WTC11 (cell line): ENCODE measurements at places on chromosomes 7 and 10. TPM values are rescaled to one million over a fixed set of nuclear protein-coding genes. Genes with fewer than 3 reads are reported as not detected.

The ANKRD30A gene
- total RNA-seq: not detected in 3 replicates

The FAM53B gene
- 18.7 to 21.3 TPM (median 19.9 TPM) in 3 replicates for total RNA-seq

The UTF1 gene
- total RNA-seq: 140 to 196 TPM (median 143 TPM) in 3 replicates

The TMEM270 gene
- 0.28 TPM in 1 of 3 replicates, not detected in the others for total RNA-seq

The NPTX2 gene
- 10.9 to 17.0 TPM (median 15.9 TPM) in 3 replicates for total RNA-seq

DNA sequence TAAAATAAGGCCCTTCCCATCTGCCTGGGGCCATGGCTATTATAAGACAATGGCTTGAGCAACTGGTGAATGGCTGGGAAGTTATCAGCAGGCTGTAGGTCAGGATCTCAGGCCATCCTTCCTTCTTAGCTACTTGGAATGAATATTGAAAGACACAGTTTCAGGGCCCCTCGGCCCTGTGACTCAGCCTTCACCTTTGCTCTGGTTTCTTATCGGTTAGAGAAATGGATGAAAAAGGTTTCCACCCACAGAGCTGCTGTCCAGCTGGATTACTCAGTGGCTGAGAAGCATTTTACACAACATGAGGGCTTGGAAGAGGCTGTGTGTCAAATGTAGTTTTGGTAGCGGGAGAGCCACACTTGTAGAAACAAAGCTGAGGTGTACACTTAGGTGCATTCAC is 9.4 kb downstream of the ACSL5 start:
- no peak for DNase-seq
- H3K4me1 ChIP-seq: no peaks in the 10 kb centered on the region
- H3K36me3 ChIP-seq: no peaks in the 10 kb centered on the region

DNA sequence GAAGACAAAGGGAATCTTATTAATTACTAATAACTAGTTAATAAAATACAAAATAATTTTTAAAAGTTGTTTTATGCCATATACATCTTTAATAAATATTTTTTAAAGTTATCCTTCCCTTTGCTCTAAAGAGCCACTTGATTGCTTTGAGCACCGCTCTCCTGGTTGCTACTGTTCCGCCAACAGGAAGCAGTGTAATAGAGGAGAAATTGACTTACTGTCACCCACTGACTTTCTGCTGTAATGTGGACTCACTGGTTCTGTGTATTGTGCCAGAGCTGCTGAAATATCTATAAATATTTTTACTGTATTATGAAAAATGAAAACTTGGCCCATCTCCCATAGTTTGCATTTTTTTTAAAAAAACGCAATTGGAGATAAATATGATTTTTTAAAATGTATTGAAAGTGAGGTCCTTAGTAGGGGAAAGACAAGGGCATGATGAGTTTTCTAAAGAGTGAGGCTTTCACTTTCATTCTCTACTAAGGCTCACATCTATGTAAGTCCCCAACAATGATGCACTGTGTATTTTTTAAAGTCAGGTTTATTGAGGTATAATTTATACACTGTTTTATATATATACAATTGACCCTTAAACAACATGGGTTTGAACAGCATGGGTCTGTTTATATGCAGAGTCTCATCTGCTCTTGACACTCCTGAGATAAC is 100.5 kb downstream of the NPY start:
- peaks cover 55% of the 10 kb centered on the region for H3K4me1 ChIP-seq
- no peaks in the 10 kb centered on the region for H3K27me3 ChIP-seq
- H3K4me3 ChIP-seq: no peak overlapping the region
- peaks cover 15% of the 10 kb centered on the region for H3K36me3 ChIP-seq
- no peak for DNase-seq

- H3K27me3 ChIP-seq: no peaks in the 10 kb centered on the region
- H3K4me1 ChIP-seq: peaks cover 22% of the 10 kb centered on the region
These were observed 38.5 kb downstream of the PYROXD2 start for GRCh38 chr10:98376485-98376884.

GRCh38 chr7:96177353-96177752 is 144.5 kb downstream of the SLC25A13 start:
- peaks cover 9% of the 10 kb centered on the region for H3K36me3 ChIP-seq
- no peak overlapping the region for H3K4me3 ChIP-seq
- no peak for DNase-seq
- no peak overlapping the region for H3K27ac ChIP-seq
- H3K4me1 ChIP-seq: peaks cover 37% of the 10 kb centered on the region
- H3K27me3 ChIP-seq: no peaks in the 10 kb centered on the region

- no peak overlapping the region for H3K4me3 ChIP-seq
- no peaks in the 10 kb centered on the region for H3K36me3 ChIP-seq
- no peak for DNase-seq
- no peaks in the 10 kb centered on the region for H3K27me3 ChIP-seq
- no peak overlapping the region for H3K27ac ChIP-seq
- H3K4me1 ChIP-seq: peaks cover 23% of the 10 kb centered on the region
These were observed 474.4 kb upstream of the GALNT17 start for GRCh38 chr7:70657571-70657970.

GRCh38 chr7:7971308-7972040 is 2.9 kb downstream of the GLCCI1 start:
- peaks cover 22% of the 10 kb centered on the region for H3K4me1 ChIP-seq
- no peak overlapping the region for H3K4me3 ChIP-seq
- no peaks in the 10 kb centered on the region for H3K27me3 ChIP-seq
- no peak overlapping the region for H3K27ac ChIP-seq

- no peak overlapping the region for H3K4me3 ChIP-seq
- no peak for DNase-seq
- H3K27ac ChIP-seq: no peak overlapping the region
- peaks cover 29% of the 10 kb centered on the region for H3K36me3 ChIP-seq
- peaks cover 4% of the 10 kb centered on the region; the same call in 1 of the 2 replicates for H3K27me3 ChIP-seq
- peaks cover 55% of the 10 kb centered on the region for H3K4me1 ChIP-seq
These were observed 198.3 kb downstream of the PRKG1 start for GRCh38 chr10:51272555-51272954.

- no peaks in the 10 kb centered on the region for H3K27me3 ChIP-seq
- peaks cover 23% of the 10 kb centered on the region for H3K36me3 ChIP-seq
- H3K27ac ChIP-seq: peak overlapping the region; percentile 92
- DNase-seq: no peak
- H3K4me3 ChIP-seq: no peak overlapping the region
These were observed 14.8 kb downstream of the ACSM6 start for GRCh38 chr10:95208702-95209391.

GRCh38 chr7:78677391-78677790 is 776.1 kb downstream of the MAGI2 start:
- no peak for DNase-seq
- no peaks in the 10 kb centered on the region for H3K36me3 ChIP-seq
- H3K27me3 ChIP-seq: no peaks in the 10 kb centered on the region
- no peak overlapping the region for H3K27ac ChIP-seq
- H3K4me1 ChIP-seq: peaks cover 13% of the 10 kb centered on the region

DNA sequence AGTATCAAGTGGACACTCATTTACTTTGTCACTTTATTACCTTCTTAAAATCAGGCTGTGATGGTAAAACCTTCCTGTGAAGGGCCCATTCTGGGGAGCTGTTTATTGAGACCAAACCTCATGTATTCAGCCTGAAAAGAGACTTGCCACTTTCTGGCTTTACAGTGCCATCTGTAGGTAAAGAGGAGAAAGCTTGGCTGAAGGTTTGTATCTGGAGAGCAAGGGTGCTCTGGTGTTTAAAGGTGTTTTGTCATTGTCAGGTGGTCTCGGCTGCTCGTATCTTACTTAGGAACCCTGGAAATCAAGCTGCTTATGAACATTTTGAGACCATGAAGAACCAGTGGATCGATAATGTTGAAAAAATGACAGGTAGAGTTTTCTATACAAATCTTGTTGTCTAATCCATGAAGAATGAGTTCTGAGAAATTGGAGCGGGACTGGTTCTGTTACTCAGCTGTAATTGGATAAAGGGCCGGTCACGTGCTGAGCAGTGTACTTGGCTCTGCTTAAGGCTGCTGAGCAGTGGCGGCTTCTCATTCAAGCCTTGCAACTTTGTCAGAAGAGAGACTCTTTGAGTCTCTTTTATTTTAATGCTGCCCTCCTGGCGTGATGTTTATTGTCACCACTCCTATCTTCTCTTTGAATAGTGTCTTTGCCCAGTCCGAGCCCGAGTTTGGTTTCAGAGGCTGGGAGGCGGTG is 46.9 kb downstream of the AP3M1 start:
- no peak for DNase-seq
- H3K27me3 ChIP-seq: no peaks in the 10 kb centered on the region
- H3K4me1 ChIP-seq: no peaks in the 10 kb centered on the region
- peaks cover 88% of the 10 kb centered on the region for H3K36me3 ChIP-seq
- H3K4me3 ChIP-seq: no peak overlapping the region

GRCh38 chr7:17401791-17402627 is 103.6 kb downstream of the AHR start:
- no peaks in the 10 kb centered on the region for H3K4me1 ChIP-seq
- DNase-seq: no peak
- H3K36me3 ChIP-seq: no peaks in the 10 kb centered on the region
- no peak overlapping the region for H3K27ac ChIP-seq
- H3K27me3 ChIP-seq: no peaks in the 10 kb centered on the region
